ENCODE measurements at places on chromosomes 13 and 19.

GRCh38 chr13:51097353-51098043 is 13.6 kb downstream of the C13orf42 start:
- no peak for DNase-seq

DNA sequence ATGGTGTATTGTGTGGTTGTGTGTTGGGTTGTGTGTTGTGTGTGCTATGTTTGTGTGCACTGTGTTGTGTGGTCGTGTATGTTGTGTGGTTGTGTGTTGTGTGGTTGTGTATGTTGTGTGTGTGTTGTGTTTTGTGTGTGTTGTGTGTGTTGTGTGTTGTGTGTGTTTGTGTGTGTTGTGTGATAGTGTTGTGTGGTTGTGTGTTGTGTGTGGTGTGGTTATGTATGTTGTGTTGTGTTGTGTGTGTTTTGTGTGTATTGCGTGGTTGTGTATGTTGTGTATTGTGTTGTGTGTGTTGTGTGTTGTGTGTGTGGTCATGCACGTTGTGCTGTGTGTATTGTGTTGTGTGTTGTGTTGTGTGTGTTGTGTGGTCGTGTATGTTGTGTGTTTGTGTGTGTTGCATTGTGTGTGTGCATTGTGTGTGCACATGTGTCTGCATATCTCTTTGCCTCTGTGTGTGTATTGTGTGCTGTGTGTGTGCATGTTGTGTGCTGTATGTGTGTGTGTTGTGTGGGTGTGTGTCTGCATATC is 2.9 kb downstream of the C3 start:
- no peak for DNase-seq

DNA sequence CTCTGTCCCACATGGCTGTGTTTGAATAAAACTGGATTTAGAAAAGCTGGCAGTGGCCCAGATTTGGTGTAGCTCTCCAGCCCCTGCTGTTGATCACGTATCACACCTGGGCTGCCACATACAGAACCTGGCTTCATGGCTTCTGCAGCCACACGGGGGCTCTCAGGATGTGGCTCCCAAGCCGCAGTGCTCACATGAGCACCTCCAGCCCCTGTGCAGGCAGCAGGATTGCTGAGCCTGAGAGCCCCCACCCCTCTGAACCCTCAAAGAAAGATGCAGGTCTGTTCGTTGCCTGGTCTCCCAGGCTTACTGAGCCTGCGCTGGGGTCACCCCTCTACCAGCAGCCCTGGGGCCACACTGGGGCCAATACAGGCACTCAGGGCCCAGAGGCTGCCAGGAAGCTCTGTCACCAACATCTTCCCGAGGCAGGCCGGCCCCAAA is 2.7 kb downstream of the PLEKHF1 start:
- no peak for DNase-seq

- DNase-seq, result no peak
These were observed 7.0 kb downstream of the HIF3A start for GRCh38 chr19:46303691-46304397.

DNA sequence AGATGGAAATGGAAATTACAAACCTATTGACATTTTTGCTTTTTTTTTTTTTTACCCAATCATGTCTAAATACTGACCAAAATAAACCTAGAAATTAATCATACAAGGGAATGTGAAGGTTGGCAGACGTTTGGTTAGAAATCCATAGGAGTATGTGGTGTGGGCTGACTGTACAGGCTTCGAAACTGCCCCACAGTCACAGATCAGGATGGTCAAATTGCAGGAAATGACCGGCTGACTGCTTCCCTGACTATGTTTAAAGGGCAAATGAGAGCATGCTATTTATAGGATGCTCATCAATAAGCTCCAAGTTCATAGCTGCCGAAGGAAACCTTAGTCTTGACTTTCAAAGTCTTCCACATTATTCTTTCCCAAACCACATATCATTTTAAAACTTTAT is 118.4 kb downstream of the COG6 start:
- peak; percentile 48 for DNase-seq

DNA sequence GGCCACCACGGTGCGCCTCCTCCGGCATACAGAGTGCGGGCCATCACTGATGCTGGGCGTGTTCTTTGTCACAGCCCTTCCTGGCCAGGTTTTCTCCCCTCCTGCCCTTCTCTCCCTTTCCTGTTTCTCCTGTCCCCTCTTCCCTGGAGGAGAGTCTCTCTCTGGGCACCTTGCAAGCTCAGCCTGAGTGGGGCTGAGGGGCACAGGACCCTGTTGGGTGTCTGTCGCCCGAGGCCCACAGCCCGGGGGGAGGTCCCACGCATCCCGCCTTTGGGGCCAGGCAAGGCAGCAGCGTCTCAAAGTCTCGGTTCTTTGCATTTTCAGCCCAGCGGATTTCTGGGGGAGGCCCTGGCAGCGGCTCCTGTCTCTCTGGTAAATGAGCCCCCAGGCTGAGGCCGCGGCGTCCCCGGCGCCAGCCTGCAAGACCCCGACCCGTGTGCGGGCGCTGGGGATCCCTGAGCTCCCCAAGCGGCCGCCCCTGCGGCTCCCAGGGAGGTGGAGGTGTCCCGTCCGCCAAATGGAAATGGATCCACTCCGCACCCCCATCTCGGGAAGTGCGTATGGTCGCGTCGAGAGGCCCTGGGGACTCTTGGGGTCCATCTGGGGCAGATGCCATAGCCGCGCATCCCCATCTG is 47.2 kb downstream of the COMP start:
- DNase-seq, result no peak

GRCh38 chr13:77353995-77354394 is 27.1 kb upstream of the MYCBP2 start:
- DNase-seq, result no peak

- DNase-seq, result no peak
These were observed 9.9 kb upstream of the ZNF14 start for GRCh38 chr19:19742773-19743172.

- no peak for DNase-seq
These were observed 783.7 kb downstream of the PCDH9 start for GRCh38 chr13:66446413-66446812.

DNA sequence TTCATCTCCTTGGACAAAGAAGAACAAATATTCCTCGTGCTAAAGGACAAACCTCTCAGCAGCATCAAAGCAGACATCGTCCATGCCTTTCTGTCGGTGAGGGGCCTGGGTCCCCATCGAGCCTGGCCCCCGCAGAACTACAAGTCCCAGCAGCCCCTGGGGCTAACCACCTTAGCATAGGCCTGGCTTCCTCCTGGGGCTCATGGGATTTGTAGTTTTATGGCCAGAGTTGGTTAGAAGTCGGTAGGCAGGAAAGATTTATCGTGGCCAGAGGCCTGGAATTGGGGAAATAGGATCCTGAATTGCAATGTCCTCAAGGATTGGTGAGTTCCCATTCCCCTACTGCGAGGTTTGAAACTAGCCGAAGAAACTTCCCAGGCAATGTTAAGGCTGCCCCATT is 19.6 kb downstream of the TMEM150B start:
- DNase-seq, result no peak

- DNase-seq, result no peak
These were observed 4.0 kb upstream of the UBE2M start for GRCh38 chr19:58562122-58563033.

- no peak for DNase-seq
These were observed 60.5 kb upstream of the MEDAG start for GRCh38 chr13:30845297-30846214.

- no peak for DNase-seq
These were observed 91.4 kb downstream of the COL4A1 start for GRCh38 chr13:110215606-110216005.

- DNase-seq, result no peak
These were observed 25.3 kb upstream of the SLC46A3 start for GRCh38 chr13:28744091-28744536.

DNA sequence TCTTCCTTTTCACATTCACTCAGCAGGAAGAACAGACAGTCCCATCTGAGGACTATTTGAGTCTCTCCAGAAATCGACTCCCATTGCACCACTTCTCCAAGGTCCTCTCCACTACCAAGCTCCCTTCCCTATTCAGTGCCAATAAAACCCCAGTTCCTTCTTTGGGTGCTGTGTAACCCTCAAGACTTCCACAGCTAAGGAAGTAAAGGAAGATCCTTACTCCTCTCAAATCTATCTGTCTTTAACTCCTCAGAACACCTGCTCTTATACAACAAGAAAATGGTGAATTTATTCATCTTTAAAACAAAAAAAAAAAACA is 29.2 kb upstream of the TM9SF2 start:
- DNase-seq, result no peak

All from skeletal muscle cell (primary cell).